T-cell (primary cell): ENCODE measurements at places on chromosomes 7 and 10. TPM values are rescaled to one million over a fixed set of nuclear protein-coding genes. Genes with fewer than 3 reads are reported as not detected.

DNA sequence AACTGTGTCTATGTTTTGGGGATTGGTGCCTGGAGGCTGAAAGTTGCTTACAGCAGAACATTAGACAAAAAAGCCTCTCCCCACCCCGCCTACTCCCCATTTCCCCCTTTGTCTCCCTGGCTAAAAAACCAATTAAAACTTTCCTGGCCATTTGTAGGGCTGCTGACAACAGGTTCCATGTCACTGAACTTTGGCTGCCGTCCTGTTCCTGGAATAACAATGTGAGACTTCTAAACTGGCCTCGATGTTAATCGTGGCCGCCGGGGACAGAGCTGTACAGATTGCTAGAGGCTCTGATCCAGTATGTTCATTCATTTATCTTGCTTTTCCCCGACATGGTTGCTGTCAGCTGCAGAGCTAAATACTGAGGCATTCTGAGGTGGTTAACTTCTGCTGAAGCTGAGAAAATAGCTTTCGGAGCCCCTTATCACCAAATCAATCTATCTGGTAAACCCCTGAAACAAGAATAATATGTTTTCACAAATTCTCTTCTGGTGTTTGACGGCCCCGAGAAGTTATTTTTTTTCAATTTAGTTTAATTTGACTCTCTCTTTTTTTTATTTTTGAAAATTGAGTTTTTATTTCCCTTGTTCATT, 271.6 kb downstream of the GFRA1 start:
- no peak for DNase-seq

DNA sequence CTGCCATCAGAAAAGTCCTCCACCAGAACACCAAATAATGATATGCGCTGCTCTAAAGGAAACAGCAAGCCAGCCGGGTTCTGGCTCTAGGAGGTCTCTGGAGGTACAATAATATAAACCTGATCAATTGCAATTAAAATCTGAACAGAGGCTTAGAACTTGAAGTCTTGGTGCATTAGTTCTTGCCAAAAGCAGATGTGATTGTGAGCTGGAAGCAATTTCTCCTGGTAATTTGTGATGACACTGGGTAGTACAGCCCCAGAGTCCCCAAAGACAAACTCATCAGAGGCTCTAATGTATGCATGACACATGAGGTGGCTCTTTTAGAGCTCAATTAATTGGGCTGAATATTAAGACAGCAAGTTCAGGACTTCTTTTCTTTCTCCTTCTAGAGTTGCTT, 3.3 kb downstream of the ETV1 start:
- no peak for DNase-seq

DNA sequence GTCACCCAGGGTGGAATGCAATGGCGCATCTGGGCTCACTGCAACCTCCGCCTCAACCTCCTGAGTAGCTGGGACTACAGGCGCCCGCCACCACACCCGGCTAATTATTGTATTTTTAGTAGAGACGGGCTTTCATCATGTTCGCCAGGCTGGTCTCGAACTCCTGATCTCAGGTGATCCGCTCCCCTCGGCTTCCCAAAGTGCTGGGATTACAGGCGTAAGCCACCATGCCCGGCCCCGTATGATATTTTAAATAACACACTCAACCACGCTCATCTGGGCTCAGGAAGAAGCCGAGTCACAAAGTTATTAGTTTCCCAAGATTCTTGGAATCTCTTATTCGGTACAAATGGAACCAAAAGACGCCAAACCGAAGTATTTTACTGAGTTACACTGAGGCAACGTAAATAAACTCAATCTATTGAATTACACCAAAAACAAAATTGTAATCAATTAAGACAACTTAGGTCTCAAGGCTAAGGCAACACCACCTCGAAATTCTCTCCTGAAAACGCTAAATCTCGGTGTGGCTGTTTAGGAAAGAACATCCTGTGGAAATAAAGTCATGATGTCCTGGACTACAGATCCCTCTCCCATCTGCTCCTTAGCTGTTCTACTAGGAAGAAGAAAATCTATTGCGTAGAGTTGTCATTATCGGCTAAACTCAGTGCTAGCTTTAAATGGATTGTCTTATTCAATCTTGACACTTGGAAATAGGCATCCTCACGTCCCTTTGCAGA, 910 bp downstream of the ARHGAP19 start:
- no peak for DNase-seq

- DNase-seq = no peak
Observed at GRCh38 chr7:71601851-71602250, 469.9 kb downstream of the GALNT17 start.

- no peak for DNase-seq
Observed at GRCh38 chr7:18495412-18496340, at the start of gene HDAC9. HDAC9 (plus strand) TSS chr7:18495749; CDS start chr7:18496303, 554 bp downstream.

DNA sequence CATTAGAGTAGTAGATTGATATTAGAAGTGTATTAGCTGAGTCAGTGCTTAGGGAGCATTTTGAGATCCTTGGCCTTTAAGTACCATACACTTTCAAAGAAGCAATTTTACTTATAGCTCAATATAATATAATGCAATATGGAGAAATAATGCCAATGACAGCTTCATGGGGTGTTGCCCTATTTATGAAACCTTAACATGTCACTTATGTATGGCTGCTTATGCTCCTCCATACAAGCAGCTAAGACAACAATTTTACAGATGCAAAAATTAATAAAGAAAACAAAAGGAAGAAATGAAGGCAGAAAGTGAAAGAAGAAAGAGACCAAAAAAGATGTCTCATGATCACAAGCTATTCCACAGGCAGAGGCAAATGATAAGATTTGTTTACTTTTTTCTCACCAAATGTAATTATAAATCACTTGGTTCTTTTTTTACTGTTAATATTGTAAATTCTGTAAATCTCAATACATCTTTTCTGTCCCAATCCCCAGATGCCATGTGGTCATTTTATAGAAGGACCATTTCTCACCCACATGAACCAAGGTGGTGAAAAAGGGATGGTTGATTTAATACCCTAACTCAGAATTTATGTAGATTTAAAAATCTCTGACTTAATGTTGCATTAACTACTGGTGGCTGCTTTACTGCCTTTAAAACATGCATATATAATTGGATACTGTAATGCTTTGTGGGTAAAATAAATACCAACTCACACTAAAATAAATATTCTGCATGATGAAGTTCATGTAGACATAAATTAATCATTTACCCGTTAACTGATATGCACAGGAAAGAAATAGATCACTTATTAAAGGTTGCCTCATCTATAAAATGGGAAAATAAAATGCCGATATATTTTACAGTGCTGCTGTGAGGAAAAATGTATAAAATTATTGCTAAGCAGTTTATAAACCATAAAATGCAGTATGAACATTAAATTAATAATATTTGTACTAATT, 33.5 kb upstream of the RHOBTB1 start:
- DNase-seq = no peak

GRCh38 chr10:120552262-120552661, 95.2 kb downstream of the PLPP4 start:
- no peak for DNase-seq

GRCh38 chr10:11301571-11302111, 284.0 kb downstream of the CELF2 start:
- no peak for DNase-seq

TRPV6 gene
- not detected for total RNA-seq

AP5Z1 gene
- total RNA-seq = 103 TPM

ZNF117 gene
- total RNA-seq = 3.8 TPM

CTAGE6 gene
- 1.8 TPM for total RNA-seq

TDRD1 gene
- 0.38 TPM for total RNA-seq

DGKI gene
- total RNA-seq = not detected

PRKAR2B gene
- 2.2 TPM for total RNA-seq

RBP4 gene
- total RNA-seq = 3.8 TPM

SHH gene
- not detected for total RNA-seq
